ENCODE measurements at places on chromosomes 16 and 17.

DNA sequence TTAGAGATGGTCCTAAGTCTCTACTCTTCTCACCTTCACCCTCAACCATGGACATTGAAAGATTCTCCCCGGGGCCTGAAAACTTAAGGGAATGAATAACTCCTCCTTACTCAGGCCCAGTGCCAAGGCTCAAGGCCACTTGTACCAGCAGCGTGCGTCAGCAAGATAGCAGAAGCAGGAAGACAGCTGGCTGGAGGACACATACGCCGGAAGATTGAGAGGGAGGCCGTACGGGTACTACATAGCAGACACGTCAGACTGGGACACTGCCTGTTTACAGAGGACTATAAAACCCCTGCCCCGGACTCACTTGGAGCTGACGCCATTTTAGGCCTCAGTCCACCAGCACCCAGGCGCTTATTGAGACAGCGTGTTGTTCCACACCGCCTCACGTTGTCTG, 75.8 kb upstream of the MED13 start:
- no peak for DNase-seq
- H3K27ac ChIP-seq = no peak overlapping the region
- H3K27me3 ChIP-seq = no peaks in the 10 kb centered on the region
- H3K4me1 ChIP-seq = no peaks in the 10 kb centered on the region

GRCh38 chr16:69924041-69924775, 26.9 kb upstream of the CLEC18A start:
- no peak overlapping the region for H3K27ac ChIP-seq
- H3K36me3 ChIP-seq = no peaks in the 10 kb centered on the region

DNA sequence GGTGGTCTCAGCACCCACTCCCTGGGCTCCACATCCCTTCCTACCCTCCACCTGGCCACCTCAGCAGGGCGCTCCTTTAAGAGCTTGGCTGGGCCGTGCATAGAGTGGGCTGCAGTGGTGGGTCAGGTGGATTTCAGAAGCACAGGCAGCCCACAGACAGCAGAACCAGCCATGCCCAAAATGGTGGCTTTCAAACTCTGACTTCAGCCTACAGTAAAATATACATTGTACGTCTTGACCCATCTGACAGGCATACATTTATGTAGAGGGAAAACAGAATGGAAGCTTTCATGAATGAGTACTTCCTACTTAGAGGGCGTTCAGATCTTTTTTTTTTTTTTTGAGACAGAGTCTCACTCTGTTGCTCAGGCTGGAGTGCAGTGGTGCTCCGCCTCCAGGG, 26.0 kb upstream of the LASP1NB start:
- no peak for DNase-seq
- no peaks in the 10 kb centered on the region for H3K36me3 ChIP-seq
- no peak overlapping the region for H3K4me3 ChIP-seq
- peak overlapping the region; percentile 20 for H3K27ac ChIP-seq
- H3K27me3 ChIP-seq = no peaks in the 10 kb centered on the region

GRCh38 chr16:85072076-85072860, 40.0 kb downstream of the CIBAR2 start:
- H3K27ac ChIP-seq = no peak overlapping the region
- no peak for DNase-seq
- no peaks in the 10 kb centered on the region for H3K27me3 ChIP-seq
- H3K36me3 ChIP-seq = no peaks in the 10 kb centered on the region
- H3K4me3 ChIP-seq = no peak overlapping the region

DNA sequence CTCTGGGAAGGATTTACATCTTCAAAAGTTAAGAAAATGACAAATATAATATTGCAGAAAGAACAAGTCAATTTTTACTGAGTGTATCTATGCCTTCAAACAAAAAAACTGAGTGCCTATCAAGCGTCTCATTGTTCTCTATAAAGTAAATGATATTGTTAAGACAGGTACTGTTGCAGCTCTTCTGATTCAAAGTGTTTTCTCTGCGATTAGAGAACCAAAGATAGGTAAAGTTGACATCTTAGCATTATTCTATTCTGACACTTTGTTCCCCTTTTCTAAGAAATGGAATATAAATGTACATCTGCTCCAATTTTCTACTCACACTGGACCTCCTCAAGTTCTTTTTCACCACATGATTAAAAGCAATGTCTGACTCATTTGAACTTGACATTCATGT, 1317.7 kb downstream of the CDH11 start:
- no peaks in the 10 kb centered on the region for H3K36me3 ChIP-seq
- H3K4me3 ChIP-seq = no peak overlapping the region
- no peaks in the 10 kb centered on the region for H3K27me3 ChIP-seq
- no peak for DNase-seq

DNA sequence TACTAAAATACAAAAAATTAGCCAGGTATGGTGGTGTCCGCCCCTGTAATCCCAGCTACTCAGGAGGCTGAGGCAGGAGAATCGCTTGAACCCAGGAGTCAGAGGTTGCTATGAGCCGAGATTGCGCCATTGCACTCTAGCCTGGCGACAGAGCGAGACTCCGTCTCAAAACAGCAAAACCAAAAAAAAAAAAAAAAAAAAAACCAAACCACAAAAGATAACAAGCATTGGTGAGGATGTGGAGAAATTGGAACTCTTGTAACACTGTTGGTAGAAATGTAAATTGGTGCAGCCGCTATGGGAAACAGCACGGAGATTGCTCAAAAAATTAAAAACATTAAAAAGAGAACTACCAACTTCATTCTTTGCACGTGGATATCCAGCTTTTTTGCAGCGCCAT, 119.4 kb downstream of the OR1D5 start:
- no peaks in the 10 kb centered on the region for H3K27me3 ChIP-seq
- DNase-seq = no peak
- H3K27ac ChIP-seq = no peak overlapping the region

DNA sequence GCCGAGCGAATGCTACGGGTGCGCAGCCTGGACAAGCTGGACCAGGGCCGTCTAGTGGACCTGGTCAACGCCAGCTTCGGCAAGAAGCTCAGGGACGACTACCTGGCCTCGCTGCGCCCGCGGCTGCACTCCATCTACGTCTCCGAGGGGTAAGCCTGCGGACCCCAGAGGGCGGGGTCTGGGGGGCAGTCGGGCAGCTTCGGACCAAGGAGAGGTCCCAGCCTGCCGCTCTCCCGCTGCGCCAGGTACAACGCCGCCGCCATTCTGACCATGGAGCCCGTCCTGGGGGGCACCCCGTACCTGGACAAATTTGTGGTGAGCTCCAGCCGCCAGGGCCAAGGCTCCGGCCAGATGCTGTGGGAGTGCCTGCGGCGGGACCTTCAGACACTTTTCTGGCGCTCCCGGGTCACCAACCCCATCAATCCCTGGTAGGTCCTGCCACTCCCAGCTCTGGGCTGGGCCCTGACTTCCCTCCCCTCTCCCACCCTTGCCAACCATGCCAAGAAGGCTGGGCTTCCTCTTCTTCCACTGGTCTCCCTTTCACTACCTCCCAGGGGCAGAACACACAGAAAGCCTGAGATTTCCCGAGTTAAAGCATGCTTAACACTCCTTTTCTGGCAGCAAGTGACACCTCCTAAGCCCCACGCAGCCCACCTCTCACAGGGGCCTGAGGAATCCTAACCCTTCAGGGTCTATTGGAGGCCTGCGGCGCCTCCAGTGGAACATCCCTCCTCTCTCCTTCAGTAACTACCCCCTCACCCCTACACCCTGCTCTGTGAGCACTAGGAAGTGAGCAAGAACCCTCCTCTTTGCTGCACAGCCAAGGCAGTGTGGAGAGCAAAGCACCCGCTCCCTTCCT, 3.2 kb downstream of the NAGS start:
- no peak overlapping the region for H3K27ac ChIP-seq
- no peaks in the 10 kb centered on the region for H3K36me3 ChIP-seq

GRCh38 chr16:86395477-86395876, 114.8 kb upstream of the FOXF1 start:
- H3K36me3 ChIP-seq = no peaks in the 10 kb centered on the region
- no peaks in the 10 kb centered on the region for H3K27me3 ChIP-seq
- H3K4me1 ChIP-seq = peaks cover 4% of the 10 kb centered on the region
- DNase-seq = no peak

GRCh38 chr16:3158026-3158509, 23.2 kb downstream of the ZNF213 start:
- no peak overlapping the region for H3K27ac ChIP-seq
- H3K4me3 ChIP-seq = peak overlapping the region; percentile 57
- H3K27me3 ChIP-seq = no peaks in the 10 kb centered on the region
- no peaks in the 10 kb centered on the region for H3K4me1 ChIP-seq
- H3K36me3 ChIP-seq = no peaks in the 10 kb centered on the region

- H3K27ac ChIP-seq = no peak overlapping the region
- H3K27me3 ChIP-seq = no peaks in the 10 kb centered on the region
- no peaks in the 10 kb centered on the region for H3K4me1 ChIP-seq
- no peak overlapping the region for H3K4me3 ChIP-seq
- DNase-seq = no peak
Measured at GRCh38 chr17:21157586-21158370, 31.0 kb downstream of the DHRS7B start.

DNA sequence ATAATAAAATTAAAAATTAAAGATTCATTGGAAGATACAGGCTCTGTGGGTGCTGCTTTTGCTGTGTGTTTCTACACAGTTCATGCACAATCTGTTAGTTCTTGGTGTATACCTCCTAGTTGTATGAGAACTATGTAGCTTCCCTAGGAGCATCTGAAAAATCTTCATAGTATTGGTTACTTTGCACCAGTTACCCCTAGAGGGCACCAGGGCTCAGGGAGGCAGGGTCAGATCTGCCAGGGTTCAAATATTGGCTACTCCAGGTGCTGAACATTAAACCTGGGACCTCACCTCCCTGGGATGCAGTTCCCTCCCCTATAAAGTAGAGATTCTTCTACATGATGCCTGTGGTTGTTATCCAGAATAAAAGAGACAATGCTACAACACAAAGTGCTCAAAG, 583.0 kb upstream of the CDH11 start:
- no peak overlapping the region for H3K4me3 ChIP-seq
- H3K4me1 ChIP-seq = no peaks in the 10 kb centered on the region
- no peaks in the 10 kb centered on the region for H3K36me3 ChIP-seq

GRCh38 chr16:69930117-69930776, 20.9 kb upstream of the CLEC18A start:
- DNase-seq = peak; percentile 76
- H3K4me1 ChIP-seq = no peaks in the 10 kb centered on the region

DNA sequence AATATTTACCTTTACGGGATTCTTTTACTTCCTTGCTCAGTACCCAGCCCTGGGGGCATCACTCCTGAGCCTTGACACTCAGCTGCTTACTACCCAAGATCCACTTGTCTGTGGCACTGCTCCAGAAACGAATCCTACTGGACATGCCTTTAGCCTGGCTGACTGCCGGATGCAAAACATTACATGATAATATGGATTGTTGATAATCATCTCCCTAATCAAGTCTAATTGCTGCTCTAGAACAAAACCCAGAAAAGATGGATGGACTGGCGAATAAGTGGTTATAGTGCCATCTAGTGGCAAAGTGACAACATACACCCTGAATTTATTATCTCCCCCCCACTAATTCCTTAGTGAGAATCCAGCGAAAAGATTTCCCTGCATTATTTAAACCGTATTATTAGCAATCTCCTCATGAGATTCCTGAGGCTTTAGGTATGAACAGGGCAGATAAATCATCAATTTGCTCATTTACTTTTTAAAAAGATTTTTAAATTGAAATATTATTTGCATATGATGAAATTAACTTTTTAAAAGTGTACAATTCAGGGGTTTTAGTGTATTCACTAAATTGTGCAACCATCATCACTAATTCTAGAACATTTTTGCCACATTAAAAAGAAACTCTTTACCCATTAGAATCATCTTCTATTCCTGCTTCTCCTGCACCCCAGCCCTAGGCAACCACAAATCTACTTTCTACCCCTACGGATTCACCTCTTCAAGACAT, 61.6 kb downstream of the RGS9 start:
- no peak overlapping the region for H3K27ac ChIP-seq
- no peak overlapping the region for H3K4me3 ChIP-seq
- no peaks in the 10 kb centered on the region for H3K27me3 ChIP-seq
- peak; percentile 74 for DNase-seq

DNA sequence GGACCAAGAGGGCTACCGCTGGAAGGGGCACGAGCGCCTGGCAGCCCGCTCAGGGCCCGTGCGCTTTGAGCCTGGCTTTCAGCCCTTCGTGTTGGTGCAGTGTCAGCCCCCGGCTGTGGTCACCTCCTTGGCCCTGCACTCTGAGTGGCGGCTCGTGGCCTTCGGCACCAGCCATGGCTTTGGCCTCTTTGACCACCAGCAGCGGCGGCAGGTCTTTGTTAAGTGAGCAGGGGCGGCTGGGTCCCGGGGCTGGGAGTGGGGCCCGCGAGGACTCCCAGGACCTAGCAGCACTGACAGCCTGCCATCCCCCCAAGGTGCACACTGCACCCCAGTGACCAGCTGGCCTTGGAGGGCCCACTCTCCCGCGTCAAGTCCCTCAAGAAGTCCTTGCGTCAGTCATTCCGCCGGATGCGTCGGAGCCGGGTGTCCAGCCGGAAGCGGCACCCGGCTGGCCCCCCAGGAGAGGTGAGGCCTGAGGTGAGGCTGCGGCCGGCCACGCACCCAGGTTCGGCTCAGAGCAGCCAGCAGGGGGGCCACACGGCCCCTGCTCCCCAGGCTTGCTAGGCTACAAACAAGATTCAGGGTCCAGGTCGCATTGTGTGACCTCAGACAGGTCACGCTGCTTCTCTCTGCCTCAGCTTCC, 17.4 kb upstream of the MYO15B start:
- no peaks in the 10 kb centered on the region for H3K4me1 ChIP-seq
- DNase-seq = no peak
- H3K27ac ChIP-seq = no peak overlapping the region

- H3K27ac ChIP-seq = no peak overlapping the region
- no peak overlapping the region for H3K4me3 ChIP-seq
- no peaks in the 10 kb centered on the region for H3K36me3 ChIP-seq
- peaks cover 12% of the 10 kb centered on the region for H3K4me1 ChIP-seq
Measured at GRCh38 chr17:9332132-9332494, 243.5 kb downstream of the STX8 start.

DNA sequence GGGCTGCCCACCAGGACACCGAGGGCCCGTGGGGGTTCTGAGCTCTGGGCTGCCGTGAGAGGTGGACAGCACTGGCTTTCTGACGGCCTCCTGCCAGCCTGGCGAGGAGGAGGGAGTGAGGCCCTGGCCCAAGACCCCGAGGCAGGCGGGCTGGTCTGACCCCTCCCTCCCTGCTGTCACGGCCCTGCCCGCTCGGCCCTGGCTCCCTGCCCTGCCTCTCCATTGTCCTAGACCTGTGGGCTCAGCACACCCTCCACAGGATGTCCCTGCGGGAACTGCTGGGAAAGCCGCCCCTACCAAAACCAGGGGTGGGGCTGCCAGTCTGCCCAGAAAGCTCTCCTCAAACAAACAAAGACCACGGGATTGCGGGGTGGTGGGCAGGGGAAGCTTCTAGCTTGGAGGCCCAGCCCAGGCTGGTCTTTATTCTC, 20.7 kb downstream of the SPNS2 start:
- H3K36me3 ChIP-seq = no peaks in the 10 kb centered on the region
- H3K27ac ChIP-seq = no peak overlapping the region
- no peaks in the 10 kb centered on the region for H3K4me1 ChIP-seq
- no peak overlapping the region for H3K4me3 ChIP-seq
- DNase-seq = no peak

DNA sequence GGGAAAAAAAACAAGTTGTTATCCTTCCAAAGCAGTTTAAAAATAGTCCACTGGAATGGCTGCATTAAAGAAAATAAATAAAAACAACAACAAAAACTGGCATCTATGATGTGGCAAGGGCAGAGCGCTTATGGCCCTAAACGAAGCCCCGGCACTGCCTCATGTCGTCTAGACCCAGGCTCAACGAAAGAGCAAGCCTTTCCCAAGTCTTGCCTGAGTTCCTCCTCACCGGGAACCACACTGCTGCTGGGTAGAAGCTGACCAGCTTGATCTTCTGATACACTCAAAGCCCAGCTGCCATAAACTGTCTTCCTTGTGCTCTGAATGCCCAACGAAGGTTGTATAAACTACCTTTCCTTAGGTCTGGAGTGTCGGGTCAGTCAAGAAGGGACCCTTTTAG, 37.0 kb downstream of the NDEL1 start:
- H3K27ac ChIP-seq = no peak overlapping the region
- H3K27me3 ChIP-seq = no peaks in the 10 kb centered on the region
- H3K4me1 ChIP-seq = no peaks in the 10 kb centered on the region
- H3K36me3 ChIP-seq = peaks cover 22% of the 10 kb centered on the region
- DNase-seq = no peak

Measured in mesendoderm (in vitro differentiated cells).